ENCODE measurements at places on chromosomes 3 and 15. TPM values are rescaled to one million over a fixed set of nuclear protein-coding genes. Genes with fewer than 3 reads are reported as not detected.

ZNF860 gene
- 10.0 TPM for polyA plus RNA-seq

LSAMP gene
- polyA plus RNA-seq, result 30.4 TPM

DPPA2 gene
- polyA plus RNA-seq, result not detected

DOCK3 gene
- 1.6 TPM for polyA plus RNA-seq

CFAP44 gene
- polyA plus RNA-seq, result 21.7 TPM

EFCAB12 gene
- 1.7 TPM for polyA plus RNA-seq

SCAMP2 gene
- polyA plus RNA-seq, result 64.1 TPM

ARPP19 gene
- polyA plus RNA-seq, result 107 TPM

ADIPOQ gene
- 0.05 TPM for polyA plus RNA-seq

CPOX gene
- 31.3 TPM for polyA plus RNA-seq

NAALADL2 gene
- 8.4 TPM for polyA plus RNA-seq

ISG20 gene
- polyA plus RNA-seq, result 2.6 TPM

NANOGP8 gene
- polyA plus RNA-seq, result not detected

DNA sequence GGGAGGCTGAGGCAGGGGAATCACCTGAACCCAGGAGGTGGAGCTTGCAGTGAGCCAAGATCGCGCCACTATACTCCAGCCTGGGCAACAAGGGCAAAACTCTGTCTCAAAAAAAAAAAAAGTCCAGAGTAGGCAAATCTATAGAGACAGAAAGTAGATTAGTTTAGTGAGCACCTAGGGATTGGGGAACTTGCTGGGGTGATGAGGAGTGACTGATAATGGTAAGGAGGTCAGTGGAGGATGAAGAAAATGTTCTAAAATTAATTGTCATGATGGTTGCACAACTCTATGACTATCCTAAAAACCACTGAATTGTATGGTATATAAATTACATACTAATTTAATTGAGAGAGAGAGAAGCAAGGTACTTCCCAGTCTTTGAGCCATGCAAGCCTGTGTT lies 27.8 kb upstream of the LYZL4 start:
- DNase-seq, result no peak

DNA sequence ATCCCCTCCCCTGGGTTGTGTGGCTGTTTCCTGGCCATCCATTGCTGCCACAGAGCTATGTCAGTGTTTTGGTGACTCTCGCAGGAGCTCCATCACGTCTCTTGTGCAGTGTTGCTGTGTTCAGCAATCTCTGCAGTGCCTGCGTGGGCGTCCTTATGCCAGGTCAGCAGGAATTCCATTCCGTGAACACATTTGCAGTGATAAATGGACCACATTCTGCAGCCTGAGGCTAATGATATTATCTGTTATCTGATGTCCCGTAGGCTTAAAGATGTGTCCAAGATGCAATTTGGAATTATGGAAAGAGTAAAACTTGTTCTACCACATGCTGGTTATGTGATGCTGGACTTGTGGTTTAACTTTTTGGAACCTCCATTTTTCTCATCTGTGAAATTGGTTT lies 25.5 kb upstream of the COL6A6 start:
- no peak for DNase-seq

GRCh38 chr15:53512029-53512428 lies 247.4 kb downstream of the WDR72 start:
- DNase-seq, result no peak

- DNase-seq, result no peak
These were observed 101.9 kb upstream of the ZPLD1 start for GRCh38 chr3:102332934-102333333.

- no peak for DNase-seq
These were observed 9.5 kb upstream of the MANF start for GRCh38 chr3:51375571-51375970.

DNA sequence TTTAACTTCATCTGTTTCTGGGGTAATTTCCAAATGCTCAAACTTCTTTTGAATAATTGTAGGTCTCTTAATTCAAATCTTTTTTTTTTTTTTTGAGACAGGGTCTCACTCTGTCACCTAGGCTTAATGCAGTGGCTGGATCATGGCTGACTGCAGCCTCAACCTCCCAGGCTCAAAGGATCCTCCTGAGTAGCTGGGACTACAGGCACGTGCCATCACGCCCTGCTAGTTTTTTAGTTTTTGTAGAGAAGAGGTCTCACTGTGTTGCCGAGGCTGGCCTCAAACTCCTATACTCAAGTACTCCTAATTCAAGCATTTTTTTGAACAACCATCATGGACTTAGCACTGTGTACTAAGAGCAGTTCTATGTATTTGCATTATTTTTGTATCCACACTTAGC lies 3.8 kb upstream of the SIAH2 start:
- no peak for DNase-seq

GRCh38 chr3:117045143-117045542 lies 335.6 kb downstream of the TUSC7 start:
- DNase-seq, result no peak

DNA sequence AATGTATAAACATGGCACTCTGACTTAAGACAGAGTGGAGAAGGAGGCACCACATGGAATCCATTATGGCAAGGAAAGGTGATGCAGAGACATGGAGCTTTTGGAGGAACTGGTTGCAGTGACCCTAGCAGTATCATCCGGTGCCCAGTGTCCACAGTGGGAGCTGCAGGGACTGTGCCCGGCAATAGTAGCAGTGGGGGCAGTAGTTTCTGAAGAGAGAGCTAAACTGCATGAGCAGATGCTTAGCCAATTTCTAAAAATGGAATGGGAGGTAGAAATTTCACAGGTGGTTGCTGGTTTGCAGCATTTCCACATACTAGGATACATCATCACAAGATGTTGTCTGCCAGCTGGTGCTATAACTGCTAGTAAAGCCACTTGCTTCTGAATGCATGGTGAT lies 7.8 kb upstream of the TM2D3 start:
- DNase-seq, result no peak

DNA sequence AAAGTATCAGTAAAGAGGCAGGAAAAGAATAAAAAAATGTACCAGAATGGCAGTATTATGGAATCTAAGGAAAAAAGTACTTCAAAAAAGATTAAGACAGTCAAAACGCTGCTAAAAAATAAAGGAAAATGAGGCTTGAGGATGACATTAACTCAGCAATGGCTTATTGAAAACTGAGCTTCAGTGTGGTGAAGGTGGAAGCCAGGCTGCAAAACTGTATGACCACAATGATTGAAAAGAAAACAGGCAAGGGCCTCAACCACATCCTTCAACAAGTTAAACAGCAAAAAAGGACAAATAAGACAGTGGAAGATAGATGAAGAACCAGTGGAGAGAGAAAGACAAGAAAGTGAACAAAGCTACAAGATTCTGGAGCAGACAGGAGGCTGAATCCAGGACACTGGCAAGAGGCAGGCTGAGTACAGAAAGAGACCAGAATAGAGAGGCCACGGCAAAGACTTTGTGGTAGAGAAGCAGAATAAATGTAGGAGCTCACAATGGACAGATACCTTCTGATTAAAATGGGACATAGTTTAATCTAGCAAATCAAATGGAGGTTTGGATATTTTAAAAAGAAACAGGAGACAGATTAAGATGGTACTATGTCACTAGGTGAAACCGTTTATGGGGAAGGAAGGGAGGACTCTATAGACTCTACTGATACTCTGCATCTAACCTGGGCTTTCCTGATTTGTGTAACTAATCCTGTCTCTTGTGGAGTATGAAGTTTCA lies 86.1 kb downstream of the TJP1 start:
- DNase-seq, result no peak

DNA sequence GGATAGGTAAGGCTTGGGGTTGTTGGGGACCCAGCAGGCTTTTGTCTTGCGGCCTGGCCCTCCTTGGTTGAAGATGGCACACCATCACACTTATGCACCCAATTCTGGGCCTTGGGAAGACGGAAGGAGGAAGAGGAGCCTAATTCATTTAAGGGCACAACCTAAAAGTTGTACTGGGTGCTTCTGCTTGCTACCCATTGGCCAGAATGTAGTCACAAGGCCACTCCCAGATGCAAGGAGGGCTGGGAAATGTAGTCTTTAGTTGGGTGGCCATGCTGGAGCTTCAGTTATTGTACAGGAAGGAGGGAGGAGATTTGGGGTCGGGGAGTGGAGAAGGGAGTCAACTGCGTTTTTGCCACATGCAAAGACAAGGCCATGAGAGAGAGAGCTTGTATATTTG lies 109.2 kb downstream of the TMEM266 start:
- DNase-seq, result no peak

DNA sequence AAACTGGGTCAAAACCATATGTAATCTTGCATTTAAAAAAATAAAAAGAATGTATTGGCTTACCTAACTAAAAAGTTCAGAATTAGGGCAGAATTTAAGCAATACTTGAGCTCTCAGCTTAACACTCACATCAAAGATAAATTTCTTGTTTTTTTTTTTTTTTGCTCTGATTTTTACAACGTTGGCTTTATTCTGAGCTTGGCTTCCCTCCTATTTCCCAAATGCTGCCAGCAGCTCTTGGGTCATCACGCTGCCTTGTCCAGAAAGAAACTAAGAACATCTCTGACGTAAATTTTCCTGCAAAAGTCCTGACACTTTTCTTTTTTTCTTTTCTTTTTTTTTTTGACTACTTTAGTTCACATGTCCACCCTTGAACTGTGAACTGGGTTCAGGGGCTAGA lies 150.6 kb upstream of the TGFBR2 start:
- DNase-seq, result peak; percentile 89

DNA sequence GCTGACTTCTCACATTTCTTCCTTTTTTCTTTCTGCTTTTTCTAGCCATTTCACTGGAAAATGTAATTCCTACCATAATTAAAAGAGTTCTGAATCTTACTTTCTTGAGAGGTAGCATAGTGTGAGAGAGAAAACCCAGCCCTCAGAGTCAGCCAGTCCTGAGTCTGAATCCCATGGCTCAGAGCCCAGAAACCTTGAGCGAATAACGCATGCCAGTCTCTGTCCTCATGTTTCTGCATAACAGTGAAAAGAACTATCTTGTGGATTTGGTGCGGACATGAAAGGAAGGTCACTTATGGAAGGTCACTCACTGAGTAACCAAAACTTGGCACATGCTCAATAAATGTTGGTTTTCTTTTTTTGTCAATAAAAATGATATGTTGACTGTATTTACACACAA lies 29.3 kb upstream of the SLCO3A1 start:
- DNase-seq, result peak; percentile 40

- DNase-seq, result no peak
These were observed 9.7 kb upstream of the CYFIP1 start for GRCh38 chr15:22989576-22990477.

- DNase-seq, result no peak
These were observed 3.1 kb upstream of the TWF2 start for GRCh38 chr3:52242039-52242438.

DNA sequence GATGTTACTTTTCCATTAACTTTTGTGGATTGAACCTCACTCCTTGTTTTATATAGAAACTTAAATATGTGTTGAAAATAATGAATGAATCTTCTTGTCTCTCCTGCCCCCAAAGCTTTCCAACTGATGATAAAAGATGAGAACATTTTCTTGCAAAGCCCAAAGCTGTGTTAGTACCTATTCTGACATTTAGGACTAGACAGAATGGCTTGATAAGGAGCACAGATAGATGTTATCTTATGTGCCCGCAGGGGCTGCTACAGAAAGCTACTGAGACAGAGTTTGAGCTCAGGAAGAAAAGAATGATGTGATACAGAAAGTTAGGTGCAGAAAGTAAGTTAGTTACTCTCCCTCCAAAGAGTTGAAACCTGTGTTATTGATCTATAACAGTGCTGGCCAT lies 109.4 kb upstream of the ATP11B start:
- no peak for DNase-seq

DNA sequence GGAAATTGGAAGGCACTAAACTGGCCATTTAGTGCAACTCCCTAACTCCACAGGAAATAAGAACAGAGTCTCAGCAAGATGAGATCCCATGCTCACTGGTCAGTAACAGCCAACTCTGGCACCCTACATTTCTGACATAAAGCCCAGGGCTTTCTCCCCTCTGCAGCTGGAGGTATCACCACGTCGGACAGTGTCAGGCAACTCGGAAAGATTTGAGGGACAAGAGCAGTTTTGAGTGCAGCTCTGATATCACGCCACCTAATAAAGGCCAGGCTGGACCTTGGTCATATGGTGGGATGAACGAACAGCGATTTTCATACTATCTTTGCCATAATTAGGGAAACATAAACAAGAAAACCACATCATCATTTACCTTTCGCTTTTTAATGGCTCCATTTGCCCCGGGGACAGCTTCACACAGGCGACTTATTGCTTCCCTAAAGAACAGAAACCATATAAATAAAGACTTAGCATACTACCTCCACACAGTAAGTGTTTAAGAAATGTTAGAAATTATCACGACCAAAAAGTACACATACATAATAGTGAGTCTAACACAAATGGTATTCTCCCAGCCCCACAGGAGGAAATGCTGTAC lies 12.5 kb downstream of the EID1 start:
- no peak for DNase-seq

GRCh38 chr3:37248164-37248563 lies 73.8 kb upstream of the LRRFIP2 start:
- no peak for DNase-seq

DNA sequence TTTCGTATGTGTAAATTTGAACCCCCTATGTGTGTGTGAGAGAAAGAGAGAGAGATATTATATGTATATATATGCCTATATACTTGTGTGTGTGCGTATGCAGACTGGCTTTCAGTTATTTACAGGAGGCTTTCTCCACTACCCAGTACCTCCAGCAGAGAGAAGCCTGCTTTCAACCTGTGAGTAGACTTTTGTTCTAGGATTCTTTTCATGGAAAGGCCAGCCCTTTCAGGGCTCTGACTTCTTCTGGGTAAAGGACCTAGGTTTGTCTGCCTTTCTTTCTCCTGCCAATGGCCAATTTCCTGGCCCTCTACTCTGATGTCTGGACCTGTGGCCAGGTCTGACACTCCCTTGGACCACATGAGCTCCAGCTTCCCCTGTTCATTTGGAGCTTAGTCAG lies 23.8 kb downstream of the LRRC28 start:
- no peak for DNase-seq

DNA sequence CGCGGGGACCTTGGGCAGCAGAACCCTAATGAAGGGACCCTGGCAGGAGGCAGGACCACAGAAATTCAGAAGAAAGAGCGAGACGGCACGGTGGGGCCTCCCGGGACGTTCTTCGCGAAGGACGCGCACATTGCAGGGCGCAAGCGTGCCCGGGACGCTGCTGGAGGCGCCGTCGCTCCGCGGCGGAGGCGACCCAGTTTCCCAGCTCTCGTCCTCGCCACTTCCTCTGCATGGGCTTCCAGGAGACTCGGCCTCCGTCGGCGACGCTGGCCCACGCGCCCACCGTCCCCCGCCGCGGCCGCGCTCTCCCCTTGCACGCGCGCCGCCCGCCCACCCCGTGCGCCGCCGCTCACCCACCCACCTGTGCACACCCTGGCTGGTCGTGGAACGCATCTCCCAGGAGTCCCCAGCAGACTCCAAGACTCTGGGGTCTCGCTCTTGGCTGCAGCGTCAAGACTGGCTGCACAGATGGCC lies 31.8 kb upstream of the SMAD3 start:
- no peak for DNase-seq

GRCh38 chr3:197494366-197495058 lies 61.3 kb downstream of the BDH1 start:
- DNase-seq, result no peak

GRCh38 chr15:98121536-98121935 lies 161.0 kb downstream of the ARRDC4 start:
- no peak for DNase-seq
